ENCODE measurements at places on chromosomes 6 and 20.

GRCh38 chr6:133289733-133290306 is 48.7 kb downstream of the EYA4 start:
- no peak for DNase-seq

DNA sequence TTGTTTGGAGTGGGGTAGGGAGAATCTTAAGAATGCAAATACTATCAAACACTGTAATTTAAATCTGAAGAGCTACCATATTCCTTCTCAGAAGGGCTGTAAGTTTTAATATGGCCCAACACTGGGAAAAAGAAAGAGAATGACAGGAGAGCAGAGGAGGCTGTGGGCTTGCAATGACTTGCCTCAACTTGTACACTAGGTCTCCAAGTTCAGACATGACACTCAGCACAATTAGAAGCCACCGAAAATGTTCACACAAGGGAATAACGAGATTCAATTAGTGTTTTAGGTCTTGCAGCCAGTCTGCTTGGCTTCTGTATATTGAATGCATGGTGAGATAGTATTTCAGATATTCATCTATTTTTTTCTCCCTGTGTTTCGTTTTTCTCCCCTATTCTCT is 89.4 kb downstream of the HS3ST5 start:
- no peak for DNase-seq

GRCh38 chr6:113271437-113271836 is 585.7 kb upstream of the MARCKS start:
- no peak for DNase-seq

- DNase-seq = no peak
Measured at GRCh38 chr6:27374824-27375612, 13.5 kb upstream of the ZNF391 start.

DNA sequence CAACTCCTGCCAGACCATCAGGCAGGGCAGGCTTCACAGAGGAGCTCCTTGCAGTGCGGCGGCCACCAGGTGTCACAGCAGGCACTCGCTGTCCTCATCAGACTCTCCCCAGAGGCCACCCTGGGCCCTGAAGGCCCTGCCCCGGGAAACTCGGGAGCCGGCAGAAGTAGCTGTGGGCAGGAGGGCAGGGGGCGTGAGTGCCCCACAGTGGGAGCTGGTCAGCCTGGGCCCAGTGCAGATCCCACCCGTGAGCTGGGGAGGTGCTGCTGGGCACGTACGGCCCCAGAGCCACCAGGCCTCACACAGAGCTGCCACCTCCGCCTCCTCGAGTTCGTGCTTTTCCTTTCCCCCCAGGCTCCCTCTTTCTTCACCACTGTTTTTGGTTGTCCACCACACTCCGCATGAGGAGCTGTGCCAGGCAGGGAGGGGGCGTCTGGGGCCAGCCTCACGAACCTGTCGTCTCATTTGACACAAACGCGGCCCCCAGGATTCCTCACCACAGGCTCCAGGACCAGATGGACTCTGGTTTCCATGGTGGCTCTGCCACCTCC is 33.8 kb downstream of the FRMD1 start:
- no peak for DNase-seq

DNA sequence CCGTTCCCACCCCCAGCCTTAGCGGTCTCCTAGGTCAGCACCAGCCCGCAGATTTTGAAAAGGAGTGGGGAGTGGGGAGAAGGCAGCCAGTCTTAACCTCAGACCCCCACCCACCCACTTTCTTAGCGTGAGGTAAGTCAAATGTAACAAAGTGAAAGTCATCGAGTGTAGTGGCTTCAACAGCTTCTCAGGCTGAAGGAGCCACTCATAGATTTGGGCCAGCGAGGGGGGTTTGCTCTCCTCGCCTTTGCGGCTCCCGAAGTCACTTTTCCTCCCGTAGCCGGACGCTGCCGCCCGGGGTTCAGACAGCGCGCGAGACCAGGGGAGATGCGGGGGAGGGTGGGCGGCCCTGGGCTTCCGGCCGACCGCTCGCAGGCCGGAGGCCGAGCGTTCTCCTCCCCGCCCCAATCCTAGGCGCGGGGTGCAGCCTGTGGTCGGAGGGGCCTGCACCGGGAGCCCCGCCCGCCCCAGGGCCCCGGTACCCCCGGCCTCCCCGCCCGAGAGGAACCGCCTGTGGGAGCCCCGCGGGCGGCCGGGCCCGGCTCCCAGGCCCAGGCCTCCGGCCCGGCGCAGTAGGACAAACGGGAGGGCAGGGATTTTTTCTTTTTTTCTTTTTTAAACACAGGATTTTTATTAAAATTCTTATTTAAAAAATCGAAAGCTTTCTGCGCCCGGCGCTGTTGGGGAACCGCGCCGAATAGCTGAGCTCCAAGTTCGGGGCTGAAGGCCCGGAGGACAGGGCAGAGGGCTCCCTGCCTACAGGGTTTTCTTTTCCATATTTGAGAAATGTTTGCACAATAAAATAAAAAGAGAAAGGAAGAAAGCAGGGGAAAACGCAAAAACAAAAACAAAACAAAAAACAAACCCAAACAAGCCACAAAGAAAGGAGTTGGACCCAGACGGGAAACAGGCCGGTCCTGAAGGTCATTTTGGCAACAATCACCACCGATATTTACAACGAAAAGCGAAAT is 3.2 kb downstream of the NKX2-2 start:
- DNase-seq = no peak

- DNase-seq = no peak
Measured at GRCh38 chr6:157198425-157199279, 124.7 kb downstream of the TMEM242 start.

DNA sequence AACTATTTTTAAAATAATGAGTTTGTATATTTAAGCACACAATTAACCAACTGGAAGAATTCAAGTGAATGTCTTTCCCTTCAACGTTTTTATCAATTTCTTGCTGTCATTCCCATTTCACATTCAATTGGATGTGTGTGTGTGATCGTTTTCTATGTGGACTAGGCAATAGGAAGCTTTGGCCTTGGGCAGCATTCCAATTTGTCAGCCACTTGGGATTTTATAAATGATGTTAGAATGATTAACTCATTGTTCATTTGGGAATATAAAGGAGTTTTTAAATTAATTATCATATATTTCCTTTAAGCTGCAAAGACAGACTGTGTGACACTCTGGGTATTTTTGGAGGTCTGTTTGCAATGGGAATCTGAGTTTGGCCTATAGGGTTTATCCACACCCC is 162.4 kb downstream of the COL9A1 start:
- no peak for DNase-seq

Measured in OCI-LY7 (cell line).